ENCODE measurements at places on chromosomes 7 and 10. TPM values are rescaled to one million over a fixed set of nuclear protein-coding genes. Genes with fewer than 3 reads are reported as not detected.

DNA sequence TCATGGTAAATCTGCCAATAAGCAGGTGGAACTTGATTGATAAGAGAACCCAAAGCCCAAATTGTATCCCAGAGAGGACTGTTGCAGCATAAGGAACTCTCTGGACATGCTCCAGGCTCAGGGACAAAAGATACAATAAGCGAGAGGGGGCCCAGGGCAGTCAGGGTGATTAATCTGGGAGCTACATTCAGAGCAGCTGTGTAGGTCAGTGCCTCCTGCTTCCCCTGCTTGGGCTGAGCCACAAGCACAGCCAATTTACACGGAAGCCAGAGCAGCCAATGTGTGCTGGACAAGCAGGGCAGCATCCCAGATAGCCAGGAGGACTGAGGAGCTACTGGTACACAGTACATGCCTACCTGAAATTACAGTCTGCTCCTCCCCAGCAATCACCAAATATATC, 24.2 kb downstream of the MYPN start:
- no peak for DNase-seq

GRCh38 chr10:118501637-118502440, 93.6 kb downstream of the PRLHR start:
- no peak for DNase-seq

- DNase-seq = no peak
Observed at GRCh38 chr10:53899463-53900160, 901.4 kb downstream of the PCDH15 start.

Gene SFMBT2
- total RNA-seq = 4.8 TPM

Gene LIPF
- 0.18 TPM for total RNA-seq

Gene SPDYE2
- not detected for total RNA-seq

Gene TEX36
- total RNA-seq = not detected

Gene OR2A42
- not detected for total RNA-seq

GRCh38 chr7:71650653-71651337, 518.9 kb downstream of the GALNT17 start:
- no peak for DNase-seq

- DNase-seq = no peak
Observed at GRCh38 chr10:75431180-75432111, at the start of gene LRMDA. LRMDA (plus strand) TSS chr10:75431624.

All from glomerular endothelial cell (primary cell).